Thymus (tissue), 14 donors: ENCODE measurements at places on chromosomes 2 and 18. TPM values are rescaled to one million over a fixed set of nuclear protein-coding genes. Genes with fewer than 3 reads are reported as not detected.

DNA sequence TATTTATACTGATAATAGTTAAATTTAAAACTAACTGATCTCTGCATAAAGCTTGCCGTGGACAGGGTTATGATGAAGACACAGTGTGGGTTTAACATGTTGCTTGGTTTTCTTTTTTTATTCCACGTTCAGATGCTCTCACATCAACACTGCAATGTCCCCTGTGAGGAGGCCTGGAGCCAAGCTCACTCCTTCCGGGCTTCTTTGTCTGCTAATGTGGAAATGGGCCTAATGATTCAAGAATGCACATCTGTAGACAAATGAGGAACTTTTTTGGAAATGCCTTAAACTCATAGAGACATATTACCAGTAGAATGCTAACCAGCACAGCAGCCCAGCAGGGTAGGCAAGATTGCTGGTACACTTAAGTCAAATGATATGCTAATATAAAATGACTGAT is 208.0 kb downstream of the GALR1 start:
- H3K27me3 ChIP-seq, result no peaks in the 10 kb centered on the region
- no peak for DNase-seq
- no peaks in the 10 kb centered on the region for H3K4me1 ChIP-seq
- H3K36me3 ChIP-seq, result no peaks in the 10 kb centered on the region
- H3K27ac ChIP-seq, result no peak overlapping the region

- H3K27ac ChIP-seq, result no peak overlapping the region
- no peak overlapping the region for H3K4me3 ChIP-seq
- no peaks in the 10 kb centered on the region for H3K27me3 ChIP-seq
- DNase-seq, result no peak
Measured at GRCh38 chr2:109370399-109371035, 241.5 kb downstream of the SH3RF3 start.

GRCh38 chr2:142796161-142796560 is 81.3 kb upstream of the KYNU start:
- H3K4me3 ChIP-seq, result no peak overlapping the region
- no peaks in the 10 kb centered on the region for H3K36me3 ChIP-seq
- H3K4me1 ChIP-seq, result no peaks in the 10 kb centered on the region
- DNase-seq, result no peak
- H3K27ac ChIP-seq, result no peak overlapping the region
- H3K27me3 ChIP-seq, result no peaks in the 10 kb centered on the region

GRCh38 chr2:156309167-156309566 is 23.4 kb downstream of the NR4A2 start:
- H3K36me3 ChIP-seq, result no peaks in the 10 kb centered on the region
- no peak for DNase-seq
- no peak overlapping the region for H3K4me3 ChIP-seq
- no peaks in the 10 kb centered on the region for H3K27me3 ChIP-seq
- H3K4me1 ChIP-seq, result no peaks in the 10 kb centered on the region

DNA sequence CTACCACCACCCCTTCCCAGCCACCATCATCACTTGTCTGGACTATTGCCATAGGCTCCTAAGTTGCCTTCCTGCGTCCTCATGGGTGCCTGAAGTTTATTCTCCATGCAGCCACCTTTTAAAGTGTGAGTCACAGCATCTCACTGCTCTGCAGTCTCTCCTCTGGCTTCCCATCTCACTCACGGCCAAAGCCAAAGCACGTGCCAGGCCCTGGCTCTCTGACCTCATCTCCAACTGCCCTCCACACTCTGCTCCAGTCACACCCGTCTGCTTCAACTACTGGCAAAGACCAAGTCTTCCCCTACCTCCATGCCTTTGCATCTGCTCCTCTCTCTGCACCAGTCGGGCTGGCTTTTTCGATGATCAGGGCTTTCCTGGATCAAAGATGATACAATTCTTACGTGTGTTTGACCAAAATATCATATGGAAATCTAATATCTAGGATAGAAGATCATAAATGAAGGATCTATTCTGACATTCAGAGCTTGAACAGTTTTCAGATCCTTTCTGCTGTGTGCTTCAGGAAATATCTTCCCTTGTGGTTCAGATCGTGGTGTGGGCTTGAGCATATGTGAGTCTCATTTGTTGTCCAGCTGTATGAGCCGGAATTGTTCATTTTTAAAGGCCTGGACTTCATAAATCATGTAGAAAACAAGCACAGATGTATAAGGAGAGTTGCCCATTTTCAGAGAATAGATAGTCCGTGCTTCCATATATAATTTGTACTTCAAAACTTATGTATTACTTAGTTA is 175.6 kb downstream of the PRKCE start:
- no peaks in the 10 kb centered on the region for H3K36me3 ChIP-seq
- H3K27ac ChIP-seq, result no peak overlapping the region
- peaks cover 2% of the 10 kb centered on the region for H3K4me1 ChIP-seq
- H3K4me3 ChIP-seq, result no peak overlapping the region
- no peak for DNase-seq

- H3K27me3 ChIP-seq, result no peaks in the 10 kb centered on the region
- H3K36me3 ChIP-seq, result no peaks in the 10 kb centered on the region
- no peak overlapping the region for H3K27ac ChIP-seq
- no peaks in the 10 kb centered on the region for H3K4me1 ChIP-seq
- no peak overlapping the region for H3K4me3 ChIP-seq
Measured at GRCh38 chr2:150298571-150299305, 188.7 kb downstream of the RND3 start.

GRCh38 chr18:60570172-60570571 is 197.6 kb upstream of the MC4R start:
- DNase-seq, result no peak
- H3K4me3 ChIP-seq, result no peak overlapping the region
- no peaks in the 10 kb centered on the region for H3K36me3 ChIP-seq
- no peaks in the 10 kb centered on the region for H3K4me1 ChIP-seq

GRCh38 chr2:25957743-25958142 is 24.6 kb downstream of the KIF3C start:
- no peak overlapping the region for H3K4me3 ChIP-seq
- H3K36me3 ChIP-seq, result no peaks in the 10 kb centered on the region
- H3K4me1 ChIP-seq, result peaks cover 11% of the 10 kb centered on the region
- DNase-seq, result no peak
- H3K27ac ChIP-seq, result no peak overlapping the region

DNA sequence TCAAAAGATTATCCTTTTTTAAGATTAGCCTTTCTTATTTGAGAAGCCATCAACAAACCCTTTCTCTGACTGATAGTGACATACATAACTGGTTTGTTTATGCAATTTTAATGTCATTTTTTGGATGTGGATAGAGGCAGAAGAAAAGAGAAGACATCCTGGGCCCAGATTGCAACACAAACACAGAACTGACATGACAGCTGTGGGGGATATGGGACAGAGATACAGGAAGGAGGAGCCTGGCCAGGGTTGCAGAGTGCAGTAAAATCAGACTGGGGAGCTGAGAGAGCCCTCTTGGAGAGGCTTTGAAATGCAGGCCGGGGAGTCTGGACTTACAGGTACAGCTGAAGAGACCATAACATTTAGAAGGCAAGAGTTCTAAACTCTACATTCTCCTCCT is 65.1 kb downstream of the SIGLEC15 start:
- no peak overlapping the region for H3K4me3 ChIP-seq
- no peaks in the 10 kb centered on the region for H3K4me1 ChIP-seq
- H3K27ac ChIP-seq, result no peak overlapping the region

DNA sequence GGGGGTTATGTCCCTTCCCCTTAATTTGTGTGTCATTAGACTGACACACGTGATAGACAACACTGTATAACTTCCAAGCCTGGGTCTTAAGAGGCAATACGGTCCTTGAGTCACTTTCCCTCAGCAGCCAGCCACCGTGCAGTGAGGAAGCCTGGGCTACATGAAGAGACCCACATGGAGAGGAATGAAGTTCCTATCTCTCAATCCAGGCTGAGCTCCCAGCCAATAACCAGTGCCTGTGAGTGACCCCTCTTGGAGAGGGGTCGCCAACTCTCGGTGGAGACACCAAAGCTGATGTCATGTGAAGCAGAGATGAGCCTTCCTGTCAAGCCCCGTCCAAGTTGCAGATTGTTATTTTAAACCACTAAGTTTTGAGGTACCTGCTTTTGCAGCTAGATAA is 5.7 kb upstream of the WDSUB1 start:
- no peaks in the 10 kb centered on the region for H3K36me3 ChIP-seq
- no peaks in the 10 kb centered on the region for H3K27me3 ChIP-seq
- H3K4me3 ChIP-seq, result no peak overlapping the region
- no peak for DNase-seq

DNA sequence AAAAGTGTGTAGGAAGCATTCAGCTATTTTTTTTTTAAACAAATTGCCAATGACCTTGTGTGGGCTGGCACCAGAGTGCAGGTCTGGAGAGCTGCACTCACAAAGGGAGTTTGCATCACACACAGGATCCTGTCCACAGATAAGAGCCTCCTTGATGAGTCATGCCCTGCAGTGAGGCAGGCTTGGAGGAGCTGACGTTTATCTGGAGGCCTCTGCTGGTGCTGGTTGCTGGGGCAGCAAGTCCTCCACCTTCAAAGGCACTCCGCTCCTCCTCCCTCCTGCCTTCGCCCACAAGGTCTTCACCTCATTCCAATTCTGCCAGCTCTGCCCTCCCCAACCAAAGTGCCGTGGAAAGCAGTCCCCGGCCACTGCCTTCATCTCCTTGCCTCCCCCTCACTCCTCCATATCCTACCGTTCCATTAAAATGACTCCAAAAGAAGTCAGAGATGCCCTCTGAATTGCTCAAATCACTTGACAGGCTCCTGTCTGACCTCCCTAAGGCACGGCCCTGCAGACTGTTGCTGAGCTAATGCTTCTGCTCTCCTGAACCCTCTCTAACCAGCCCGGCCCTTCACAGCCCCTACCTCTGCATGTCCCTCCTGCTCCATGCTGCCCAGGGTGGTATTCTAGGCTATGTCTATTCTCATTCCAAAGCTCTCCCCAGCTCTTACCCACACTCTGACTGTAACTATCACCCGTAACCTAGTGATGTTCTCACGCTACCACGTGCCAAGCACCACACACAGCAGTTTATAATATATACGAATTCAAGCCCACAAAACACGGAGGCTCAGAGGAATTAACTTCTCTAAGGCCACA is 30.9 kb downstream of the LONRF2 start:
- no peak for DNase-seq
- H3K4me1 ChIP-seq, result peaks cover 16% of the 10 kb centered on the region
- H3K4me3 ChIP-seq, result no peak overlapping the region
- H3K27me3 ChIP-seq, result no peaks in the 10 kb centered on the region
- H3K36me3 ChIP-seq, result no peaks in the 10 kb centered on the region

- no peak overlapping the region for H3K27ac ChIP-seq
- DNase-seq, result no peak
- H3K4me1 ChIP-seq, result no peaks in the 10 kb centered on the region
Measured at GRCh38 chr2:156021146-156022040, 311.1 kb downstream of the NR4A2 start.

DNA sequence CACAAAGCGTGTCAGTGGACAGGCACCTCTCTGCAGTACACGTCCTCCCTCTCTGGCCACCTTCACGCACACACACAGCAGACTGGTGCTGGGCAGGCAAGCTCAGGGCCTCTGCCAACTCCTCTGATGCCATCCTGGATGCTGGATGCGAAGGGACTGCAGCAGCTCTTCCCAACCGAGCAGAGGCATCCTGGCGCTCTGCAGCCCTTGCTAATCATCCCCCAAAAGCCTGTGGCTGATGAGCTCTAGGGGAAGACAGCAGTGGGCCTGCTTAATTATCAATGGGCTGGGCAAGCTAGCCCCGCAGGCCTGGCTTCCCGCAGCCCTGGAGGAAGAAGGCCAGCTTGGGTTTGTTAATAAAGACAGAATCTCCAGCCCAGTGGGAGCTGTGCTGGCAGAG is 71.3 kb upstream of the TEX51 start:
- H3K27ac ChIP-seq, result no peak overlapping the region
- no peaks in the 10 kb centered on the region for H3K4me1 ChIP-seq
- H3K27me3 ChIP-seq, result no peaks in the 10 kb centered on the region
- H3K4me3 ChIP-seq, result no peak overlapping the region

GRCh38 chr2:213885485-213885884 is 525.4 kb upstream of the VWC2L start:
- no peak for DNase-seq
- H3K4me3 ChIP-seq, result no peak overlapping the region
- no peaks in the 10 kb centered on the region for H3K27me3 ChIP-seq
- H3K36me3 ChIP-seq, result no peaks in the 10 kb centered on the region
- no peaks in the 10 kb centered on the region for H3K4me1 ChIP-seq

DNA sequence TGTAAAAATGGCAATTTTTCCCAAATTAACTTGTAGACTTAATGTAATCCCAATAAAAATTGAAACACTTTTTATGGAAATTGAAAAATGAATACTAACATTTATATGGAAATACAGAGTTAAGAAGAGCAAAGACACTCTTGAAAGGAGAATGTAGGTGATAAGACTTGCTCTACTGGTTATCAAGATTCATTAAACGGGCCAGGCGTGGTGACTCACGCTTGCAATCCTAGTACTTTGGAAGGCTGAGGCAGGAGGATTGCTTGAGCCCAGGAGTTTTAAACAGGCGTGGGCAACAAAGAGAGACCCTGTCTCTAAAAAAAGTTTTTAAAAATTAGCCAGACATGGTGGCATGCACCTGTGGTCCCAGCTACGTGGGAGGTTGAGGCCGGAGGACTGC is 29.5 kb upstream of the ZNF396 start:
- H3K36me3 ChIP-seq, result no peaks in the 10 kb centered on the region
- peaks cover 18% of the 10 kb centered on the region for H3K4me1 ChIP-seq
- no peak overlapping the region for H3K4me3 ChIP-seq

GRCh38 chr2:99880148-99880963 is 262.0 kb downstream of the AFF3 start:
- no peaks in the 10 kb centered on the region for H3K4me1 ChIP-seq
- no peak for DNase-seq
- H3K4me3 ChIP-seq, result no peak overlapping the region
- H3K27me3 ChIP-seq, result no peaks in the 10 kb centered on the region

GRCh38 chr2:73986085-73986681 is 1.5 kb downstream of the TET3 start:
- H3K27ac ChIP-seq, result peak overlapping the region; percentile 19
- peaks cover 29% of the 10 kb centered on the region for H3K27me3 ChIP-seq
- H3K36me3 ChIP-seq, result peaks cover 15% of the 10 kb centered on the region

- DNase-seq, result no peak
- no peaks in the 10 kb centered on the region for H3K27me3 ChIP-seq
- no peak overlapping the region for H3K4me3 ChIP-seq
- H3K4me1 ChIP-seq, result no peaks in the 10 kb centered on the region
- H3K36me3 ChIP-seq, result peaks cover 3% of the 10 kb centered on the region
Measured at GRCh38 chr18:56812674-56813073, 161.5 kb downstream of the WDR7 start.

- no peak for DNase-seq
- no peaks in the 10 kb centered on the region for H3K36me3 ChIP-seq
- no peak overlapping the region for H3K27ac ChIP-seq
- H3K4me1 ChIP-seq, result no peaks in the 10 kb centered on the region
- no peak overlapping the region for H3K4me3 ChIP-seq
- H3K27me3 ChIP-seq, result no peaks in the 10 kb centered on the region
Measured at GRCh38 chr18:58054041-58054781, 10.2 kb downstream of the NEDD4L start.

- no peak for DNase-seq
- no peaks in the 10 kb centered on the region for H3K36me3 ChIP-seq
- no peaks in the 10 kb centered on the region for H3K4me1 ChIP-seq
- no peaks in the 10 kb centered on the region for H3K27me3 ChIP-seq
- H3K27ac ChIP-seq, result no peak overlapping the region
Measured at GRCh38 chr2:166433457-166433856, 57.7 kb upstream of the SCN9A start.

Gene RUFY4
- total RNA-seq, result 2.6 TPM

Gene MC2R
- 0.05 TPM for total RNA-seq

Gene CHRNA1
- 2.2 TPM for total RNA-seq

Gene BOLL
- 0.05 TPM for total RNA-seq

Gene SCYGR4
- total RNA-seq, result not detected

Gene GKN2
- 0.24 TPM for total RNA-seq
